Activated T-cell treated with anti-CD3 and anti-CD28 coated beads, Interleukin-2, amount 50 U/mL, for 24 hours (primary cell): ENCODE measurements at places on chromosomes 5 and 9.

GRCh38 chr9:87861332-87861731 is 21.3 kb upstream of the SPATA31E1 start:
- no peak for DNase-seq

- no peak for DNase-seq
Measured at GRCh38 chr9:99954819-99955218, 48.4 kb downstream of the STX17 start.

DNA sequence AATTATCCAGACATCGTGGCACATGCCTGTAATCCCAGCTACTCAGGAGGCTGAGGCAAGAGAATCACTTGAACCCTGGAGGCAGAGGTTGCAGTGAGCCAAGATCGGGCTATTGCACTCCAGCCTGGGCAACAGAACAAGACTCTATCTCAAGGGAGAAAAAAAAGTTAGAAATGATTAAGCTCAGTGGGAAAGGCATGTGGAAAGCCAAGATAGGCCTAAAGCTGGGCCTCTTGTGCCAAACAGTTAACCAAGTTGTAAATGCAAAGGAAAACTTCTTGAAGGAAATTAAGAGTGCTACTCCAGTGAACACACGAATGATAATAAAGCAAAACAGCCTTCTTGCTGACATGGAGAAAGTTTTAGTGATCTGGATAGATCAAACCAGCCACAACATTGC is 43.0 kb downstream of the TBCA start:
- DNase-seq, result no peak

DNA sequence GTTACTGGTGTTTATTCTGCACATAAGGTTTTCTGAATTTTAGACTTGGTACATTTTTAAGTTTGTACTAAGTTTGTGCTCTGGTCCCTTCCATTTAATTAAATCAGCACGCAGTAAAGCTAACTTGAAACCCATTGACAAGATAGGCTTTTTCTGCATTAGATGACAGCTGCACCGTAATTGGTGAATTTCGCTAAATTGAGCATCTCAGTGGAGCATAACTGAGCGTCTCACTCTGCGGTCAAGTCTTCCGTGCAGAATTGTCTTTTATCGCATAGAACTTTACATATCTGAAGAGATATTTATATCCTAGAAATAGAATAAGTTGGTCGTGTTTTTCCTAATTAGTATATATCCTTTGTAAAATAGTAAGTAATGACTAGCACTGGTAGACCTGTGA is 4.1 kb downstream of the SUB1 start:
- DNase-seq, result no peak

DNA sequence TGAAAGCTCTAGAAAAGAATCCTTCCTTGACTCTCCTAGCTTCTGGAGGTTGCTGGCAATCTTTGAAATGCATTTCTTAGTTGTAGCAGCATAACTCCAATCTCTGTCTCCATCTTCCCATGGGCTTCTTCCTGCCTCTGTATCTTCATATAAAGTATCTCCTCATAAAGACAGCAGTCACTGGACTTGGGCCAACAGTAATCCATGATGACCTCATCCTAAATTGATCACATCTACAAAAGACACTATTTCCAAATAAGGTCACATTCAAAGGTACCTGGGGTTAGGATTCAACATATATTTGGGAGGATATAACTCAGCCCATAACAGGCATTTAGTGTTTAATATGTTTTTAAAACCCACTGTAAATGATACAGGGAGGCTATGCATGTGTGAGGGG is 123.3 kb downstream of the MLLT3 start:
- no peak for DNase-seq

DNA sequence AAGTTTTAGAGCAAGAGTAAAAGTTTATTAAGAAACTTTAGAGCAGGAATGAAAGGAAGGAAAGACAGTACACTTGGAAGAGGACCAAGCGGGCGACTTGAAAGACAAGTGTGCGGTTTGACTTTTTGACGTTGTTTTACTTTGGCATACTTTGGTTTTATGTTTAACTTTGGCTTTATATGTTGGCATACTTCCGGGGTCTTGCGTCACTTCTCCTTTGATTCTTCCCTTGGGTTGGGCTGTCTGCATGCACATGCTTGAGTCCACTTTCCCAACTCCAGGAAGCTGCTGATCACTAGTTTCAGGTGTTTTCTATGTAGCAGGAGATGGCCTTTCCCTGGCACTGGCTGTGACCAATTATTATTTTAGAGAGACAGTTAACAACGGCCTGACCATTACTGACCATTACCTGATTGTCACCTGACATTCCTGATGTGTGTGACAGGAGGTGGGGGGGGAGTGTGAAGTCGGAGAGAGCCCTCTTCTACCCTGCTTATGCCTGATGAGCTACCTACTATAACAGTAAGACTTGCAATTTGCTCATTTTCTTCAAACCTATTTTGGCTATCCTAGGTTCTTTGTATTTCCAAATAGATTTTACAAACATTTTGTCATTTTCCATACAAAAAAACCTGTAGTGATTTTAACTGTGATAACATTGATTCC is 45.5 kb downstream of the TNFSF8 start:
- no peak for DNase-seq

- no peak for DNase-seq
Measured at GRCh38 chr5:11854936-11855335, 49.3 kb downstream of the CTNND2 start.

- no peak for DNase-seq
Measured at GRCh38 chr5:89735082-89735481, 674.5 kb downstream of the CETN3 start.

GRCh38 chr5:177296581-177296980 is 6.9 kb downstream of the RAB24 start:
- DNase-seq, result no peak

DNA sequence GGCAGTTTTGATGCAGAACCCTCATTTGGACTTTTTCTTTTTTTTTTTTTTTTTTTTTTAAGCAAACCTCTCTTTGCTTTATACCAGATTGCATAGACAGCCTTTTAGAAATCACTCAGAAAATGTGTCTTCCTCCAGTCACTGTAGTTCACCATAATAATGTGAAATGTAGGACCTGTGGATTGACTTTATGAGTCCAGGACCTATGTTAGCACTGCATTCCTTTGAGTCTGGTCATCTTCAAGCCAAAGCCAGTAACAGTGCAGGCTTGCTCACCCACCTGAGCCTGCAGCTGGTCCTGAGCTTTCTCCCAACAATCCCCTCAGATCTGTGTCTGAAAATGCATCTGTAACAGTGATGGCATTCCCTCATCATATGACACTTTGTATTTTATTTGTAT is 110.7 kb upstream of the NFIL3 start:
- DNase-seq, result no peak

GRCh38 chr5:1727571-1727970 is 72.1 kb downstream of the MRPL36 start:
- DNase-seq, result peak; percentile 15

- no peak for DNase-seq
Measured at GRCh38 chr5:101370181-101370580, 467.1 kb upstream of the ST8SIA4 start.

DNA sequence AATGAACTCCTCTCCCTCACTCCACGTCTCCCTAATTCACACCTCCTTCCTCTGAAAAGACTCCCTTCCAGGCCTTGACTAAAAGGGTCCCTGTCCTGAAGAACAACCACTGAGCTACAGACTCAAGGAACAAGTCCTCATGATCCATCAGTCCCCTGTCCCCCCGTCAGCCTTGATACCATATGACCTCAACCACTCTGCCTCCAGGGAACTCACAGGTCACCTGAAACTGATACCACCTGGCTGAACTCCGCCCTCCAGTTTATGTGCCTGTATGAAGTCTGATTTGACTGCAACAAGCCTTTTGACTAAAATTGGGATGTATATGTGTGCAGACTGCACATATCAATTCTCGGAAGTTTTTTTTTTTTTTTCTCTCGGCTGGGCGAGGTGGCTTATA is 88.7 kb downstream of the UGCG start:
- no peak for DNase-seq

DNA sequence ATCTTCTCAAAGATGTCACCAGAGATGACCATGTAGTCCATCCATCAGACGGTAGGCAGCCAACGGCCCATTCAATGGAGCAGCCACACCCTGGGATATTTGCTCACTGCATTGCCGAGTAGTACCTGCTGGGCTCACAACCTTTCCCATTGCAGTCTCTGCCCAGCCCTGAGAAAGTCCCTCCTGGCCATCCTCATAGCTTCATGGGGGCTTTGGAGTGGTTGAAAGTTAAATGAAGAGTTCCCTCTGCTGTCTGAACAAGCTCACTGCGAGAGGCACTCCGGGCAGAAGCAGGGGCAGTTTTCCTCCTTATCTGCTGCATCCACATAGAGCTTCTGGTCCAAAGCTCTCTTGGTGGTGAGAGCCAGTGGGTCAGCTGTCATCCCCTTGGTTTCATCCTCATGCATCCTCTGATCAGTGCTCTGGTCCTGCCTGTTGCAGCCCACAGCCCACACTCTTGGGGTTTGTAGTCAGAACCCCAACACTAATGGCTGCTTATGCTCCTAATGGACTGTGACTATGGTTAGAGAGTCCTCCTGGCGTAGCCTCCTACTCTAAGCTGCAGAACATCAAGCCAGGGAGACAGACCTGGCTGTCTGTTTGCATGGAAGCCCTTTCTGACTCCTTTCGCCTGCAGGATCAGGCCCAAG is 23.3 kb downstream of the TNFSF8 start:
- peak; percentile 56 for DNase-seq

DNA sequence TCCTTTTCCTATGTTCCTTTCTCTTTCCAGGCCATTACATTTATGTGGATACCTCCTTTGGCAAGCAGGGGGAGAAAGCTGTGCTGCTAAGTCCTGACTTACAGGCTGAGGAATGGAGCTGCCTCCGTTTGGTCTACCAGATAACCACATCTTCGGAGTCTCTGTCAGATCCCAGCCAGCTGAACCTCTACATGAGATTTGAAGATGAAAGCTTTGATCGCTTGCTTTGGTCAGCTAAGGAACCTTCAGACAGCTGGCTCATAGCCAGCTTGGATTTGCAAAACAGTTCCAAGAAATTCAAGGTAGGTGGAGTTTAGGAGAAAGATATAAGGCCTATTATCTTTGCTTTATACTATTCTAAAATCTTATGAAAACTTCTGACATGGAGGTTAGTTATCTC is 64.5 kb downstream of the MAMDC2 start:
- DNase-seq, result no peak

DNA sequence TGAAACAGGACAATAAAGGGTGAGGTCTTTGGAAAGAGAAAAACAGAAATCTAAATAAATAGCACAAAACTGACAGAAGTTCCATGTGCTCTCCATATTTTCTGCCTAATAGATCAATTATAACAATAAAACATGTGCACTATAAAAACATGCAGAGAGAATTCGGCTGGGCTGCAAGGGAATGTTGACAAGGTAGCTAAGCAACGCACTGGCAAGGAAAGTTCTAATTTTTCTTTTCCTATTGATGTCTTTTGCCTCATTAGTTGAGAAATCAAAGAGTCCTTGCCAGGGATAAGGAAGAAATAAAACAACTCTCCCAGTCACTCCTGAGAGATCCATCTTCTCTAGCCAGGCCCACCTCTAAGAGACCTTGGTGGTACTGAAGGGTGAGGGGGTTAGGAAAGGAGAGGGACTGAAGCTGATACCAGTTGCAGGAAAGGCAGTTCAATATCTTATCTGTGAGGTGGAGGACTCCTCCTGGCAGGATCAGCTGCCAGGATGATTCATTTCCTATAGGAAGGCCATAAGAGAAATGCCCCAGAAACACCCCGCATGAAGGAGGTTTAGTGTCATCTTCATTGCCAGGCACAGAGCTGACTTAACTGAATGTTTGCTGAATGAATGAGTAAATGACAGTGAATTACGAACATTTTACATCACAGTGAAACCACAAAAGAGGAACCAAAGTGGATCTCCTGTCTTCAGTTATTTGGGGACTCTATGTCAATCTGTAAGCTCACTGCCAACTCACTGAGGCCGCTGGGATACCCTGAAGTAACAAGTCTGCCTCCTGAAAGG is 63.7 kb upstream of the IFNK start:
- no peak for DNase-seq

GRCh38 chr9:137984520-137985257 is 107.1 kb downstream of the CACNA1B start:
- DNase-seq, result no peak

- no peak for DNase-seq
Measured at GRCh38 chr5:127536687-127537086, 19.2 kb downstream of the PRRC1 start.

DNA sequence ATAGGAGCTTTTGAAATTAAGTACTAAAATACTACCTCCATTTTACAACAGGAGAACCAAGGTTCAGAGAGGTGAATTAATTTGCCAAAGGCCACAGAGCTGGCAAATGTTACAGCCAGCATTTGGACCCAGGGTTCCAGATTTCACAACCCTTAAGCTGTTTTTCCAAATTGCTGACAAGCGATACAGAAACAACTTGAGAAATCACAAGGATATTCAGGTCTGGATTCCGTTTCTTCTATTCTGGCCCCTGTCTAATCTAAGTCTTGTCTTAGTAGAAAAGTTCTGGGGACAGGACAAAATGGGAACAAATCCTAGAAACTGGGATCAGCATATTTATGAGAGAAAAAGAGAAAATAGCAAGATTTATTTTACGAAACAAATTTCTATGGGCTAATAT is 103.1 kb upstream of the PRLR start:
- DNase-seq, result no peak

DNA sequence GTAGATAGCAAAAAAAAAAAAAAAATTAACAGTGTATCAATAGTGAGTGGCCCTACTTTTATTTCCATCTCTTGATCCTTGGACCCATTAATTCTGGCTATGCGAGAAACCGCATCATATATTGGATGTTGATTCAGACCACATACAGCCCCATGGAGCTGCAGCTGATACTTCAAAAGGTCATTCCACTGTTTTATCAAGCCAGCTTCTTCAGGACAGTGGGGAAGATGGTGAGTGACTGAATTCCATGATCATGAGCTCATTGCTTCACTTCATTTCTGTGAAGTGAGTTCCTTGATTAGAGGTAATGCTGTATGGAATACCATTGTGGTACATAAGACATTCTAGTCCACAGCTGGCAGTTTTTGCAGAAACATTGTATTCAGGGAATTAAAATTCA is 222.9 kb upstream of the MEF2C start:
- no peak for DNase-seq

DNA sequence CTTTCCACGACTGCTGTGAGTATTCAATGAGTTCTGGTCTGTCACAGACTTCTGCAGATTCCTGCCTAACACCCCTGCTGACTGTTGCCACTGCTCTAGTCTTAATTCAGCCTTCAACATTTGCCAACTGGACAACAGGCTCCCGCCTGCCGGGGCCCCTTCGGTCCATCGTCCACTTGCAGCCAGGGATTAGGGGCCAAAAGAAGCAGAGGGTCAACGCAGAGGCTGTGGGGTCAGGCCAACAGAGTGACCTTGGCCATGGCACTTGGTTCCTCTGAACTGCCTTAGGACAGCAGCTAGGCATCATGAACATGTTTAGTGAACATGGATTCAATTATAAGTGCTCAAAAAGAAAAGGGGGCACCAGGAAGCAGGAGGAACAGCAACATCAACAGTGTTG is 28.7 kb downstream of the MORN5 start:
- DNase-seq, result no peak

GRCh38 chr5:72209147-72210115 is 102.2 kb downstream of the MAP1B start:
- DNase-seq, result no peak

DNA sequence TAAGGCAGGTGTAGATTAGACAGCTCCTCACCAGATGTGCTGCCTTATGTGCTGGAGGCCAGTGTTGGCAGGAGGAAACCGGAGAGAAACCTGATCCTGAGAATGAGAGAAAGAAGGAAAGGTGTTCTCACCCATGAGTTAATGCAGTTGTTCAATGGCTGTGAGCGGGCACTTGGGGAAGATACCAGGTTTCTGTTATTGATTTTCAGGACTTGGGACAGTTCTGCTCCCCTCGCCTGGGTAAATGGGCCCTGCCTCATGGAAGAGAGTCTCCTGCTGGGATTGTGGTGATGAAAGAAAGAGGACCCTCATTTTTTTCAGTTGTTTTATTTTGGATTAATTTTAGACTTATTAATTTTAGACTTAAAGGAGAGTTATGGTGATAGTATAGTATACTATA is 59.5 kb downstream of the EGFLAM start:
- no peak for DNase-seq
